ENCODE measurements at places on chromosomes 1 and 21. TPM values are rescaled to one million over a fixed set of nuclear protein-coding genes. Genes with fewer than 3 reads are reported as not detected.
A peak's percentile ranks its signal among the peaks of the same experiment; 100 is the strongest.

The USH2A gene
- not detected for total RNA-seq

The CACNA1S gene
- total RNA-seq, result not detected

The SHE gene
- total RNA-seq, result 5.2 TPM

DNA sequence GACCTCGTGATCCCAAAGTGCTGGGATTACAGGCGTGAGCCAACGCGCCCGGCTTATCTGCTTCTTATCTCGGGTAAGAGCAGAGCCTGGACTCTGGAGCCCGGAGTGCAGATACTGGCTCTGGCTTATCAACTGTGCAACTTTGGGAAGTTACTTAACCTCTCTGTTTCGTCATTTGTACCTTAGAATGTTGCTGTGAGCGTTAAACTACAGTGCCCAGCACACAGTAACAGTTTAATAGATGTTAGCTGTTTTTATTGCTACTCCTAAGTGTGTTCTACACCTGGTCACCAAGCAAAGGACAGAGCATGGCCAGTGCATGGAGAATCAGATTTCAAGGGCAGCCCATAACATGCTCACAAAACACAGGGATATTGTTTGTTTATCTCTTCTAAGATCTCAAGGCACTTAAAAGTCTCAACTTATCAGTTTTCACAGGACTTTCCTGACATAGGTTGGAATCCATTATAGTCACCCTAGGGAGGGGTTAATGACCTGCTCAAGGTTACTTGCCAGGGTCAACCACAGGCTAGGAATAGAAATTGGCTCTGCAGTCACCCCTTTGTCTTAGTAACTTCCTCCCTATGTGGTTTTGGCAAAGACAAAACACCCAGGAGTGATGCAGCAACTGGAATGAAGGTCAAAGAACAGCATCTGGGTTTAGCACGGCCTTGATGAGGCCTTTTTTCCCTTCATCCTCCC lies 22.5 kb upstream of the SRP9 start:
- H3K36me3 ChIP-seq, result no peaks in the 10 kb centered on the region
- no peak overlapping the region for H3K4me3 ChIP-seq
- H3K27me3 ChIP-seq, result no peaks in the 10 kb centered on the region
- H3K4me1 ChIP-seq, result peaks cover 14% of the 10 kb centered on the region
- DNase-seq, result no peak

GRCh38 chr1:17005365-17005740 lies 6.4 kb downstream of the ATP13A2 start:
- peaks cover 47% of the 10 kb centered on the region for H3K36me3 ChIP-seq
- no peak overlapping the region for H3K4me3 ChIP-seq
- DNase-seq, result no peak
- H3K27ac ChIP-seq, result no peak overlapping the region
- peaks cover 5% of the 10 kb centered on the region for H3K4me1 ChIP-seq

DNA sequence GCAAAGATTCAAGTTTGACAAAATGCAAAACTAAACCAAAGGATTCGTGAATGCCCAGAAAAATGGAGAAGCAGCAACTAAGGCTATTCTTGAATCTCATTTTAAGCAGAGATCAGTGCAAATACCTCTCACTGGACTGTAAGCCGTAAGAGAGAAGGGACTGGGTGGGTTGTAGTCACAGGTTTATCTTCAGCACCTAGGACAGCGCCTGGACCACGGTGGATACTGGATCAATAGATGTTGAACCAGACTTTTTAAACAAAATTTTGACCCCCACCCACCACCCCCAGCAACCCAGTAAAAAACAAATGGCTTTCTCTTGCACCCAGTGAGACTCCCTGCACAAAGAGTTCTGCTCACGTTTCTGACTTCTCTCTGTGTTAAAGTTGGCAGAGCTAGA lies 347.1 kb downstream of the AJAP1 start:
- no peaks in the 10 kb centered on the region for H3K36me3 ChIP-seq
- H3K27me3 ChIP-seq, result no peaks in the 10 kb centered on the region
- no peaks in the 10 kb centered on the region for H3K4me1 ChIP-seq
- no peak overlapping the region for H3K4me3 ChIP-seq
- H3K27ac ChIP-seq, result no peak overlapping the region
- no peak for DNase-seq

DNA sequence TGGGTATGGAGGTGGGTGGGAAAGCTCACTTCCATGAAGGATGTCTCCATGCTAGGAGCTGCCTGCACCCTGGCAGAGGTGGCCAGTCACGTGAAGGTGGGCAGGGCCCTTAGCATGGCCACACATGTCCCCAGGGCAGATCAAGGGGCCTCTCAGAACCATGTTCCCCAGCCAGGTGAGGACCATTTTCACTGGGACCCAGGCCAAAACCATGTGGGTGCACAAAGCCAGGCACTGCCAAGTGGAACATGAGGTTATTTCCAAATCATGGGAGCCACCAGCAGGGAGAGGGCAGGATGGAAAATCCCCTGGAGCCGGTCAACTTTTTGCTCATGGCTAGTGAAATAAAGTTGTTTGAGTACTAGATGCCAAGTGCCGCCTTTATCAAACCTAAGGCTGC lies 9.7 kb downstream of the ZNF692 start:
- no peaks in the 10 kb centered on the region for H3K4me1 ChIP-seq
- peak; percentile 58 for DNase-seq

DNA sequence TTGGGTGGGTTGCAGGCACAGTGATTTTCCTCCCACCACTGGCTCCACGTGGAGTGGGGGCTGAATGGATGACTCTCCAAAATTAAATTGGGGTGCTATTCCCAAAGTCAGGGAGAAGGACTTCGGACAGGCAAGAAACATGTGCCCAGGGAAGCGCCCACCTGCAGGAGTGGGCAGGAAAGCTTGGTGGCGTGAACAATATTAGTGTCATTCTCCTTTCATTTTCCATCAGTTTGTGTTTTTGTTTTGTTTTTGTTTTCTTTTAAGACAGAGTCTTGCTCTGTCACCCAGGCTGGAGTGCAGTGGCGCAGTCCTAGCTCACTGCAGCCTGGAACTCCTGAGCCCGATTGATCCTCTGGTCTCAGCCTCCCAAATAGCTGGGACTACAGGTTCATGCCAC lies 30.1 kb downstream of the TOMM20 start:
- H3K36me3 ChIP-seq, result no peaks in the 10 kb centered on the region
- H3K4me1 ChIP-seq, result no peaks in the 10 kb centered on the region
- DNase-seq, result no peak
- H3K4me3 ChIP-seq, result no peak overlapping the region

DNA sequence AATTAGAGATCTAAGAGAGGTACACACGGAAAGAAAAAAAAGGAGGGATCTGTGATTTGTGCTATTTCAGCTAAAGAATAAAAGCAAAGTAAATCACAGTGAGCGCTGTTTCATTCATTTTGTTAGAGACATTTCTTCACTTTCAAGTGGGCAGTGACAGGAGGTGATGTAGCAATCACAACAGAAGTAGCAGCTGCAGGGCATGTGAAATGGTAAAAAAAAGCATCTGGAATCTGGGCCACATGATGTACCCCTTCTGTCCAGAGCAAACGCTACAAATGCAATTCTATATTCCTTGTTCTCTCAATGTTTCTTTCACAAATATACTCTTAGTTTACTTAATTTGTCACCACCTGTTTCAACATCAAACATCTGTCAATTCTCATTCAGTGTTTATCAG lies 786.5 kb downstream of the LRRIQ3 start:
- no peaks in the 10 kb centered on the region for H3K36me3 ChIP-seq
- H3K4me3 ChIP-seq, result no peak overlapping the region
- no peaks in the 10 kb centered on the region for H3K27me3 ChIP-seq
- no peaks in the 10 kb centered on the region for H3K4me1 ChIP-seq

GRCh38 chr1:57307392-57308170 lies 116.3 kb downstream of the DAB1 start:
- no peaks in the 10 kb centered on the region for H3K4me1 ChIP-seq
- H3K27ac ChIP-seq, result no peak overlapping the region
- H3K27me3 ChIP-seq, result no peaks in the 10 kb centered on the region
- H3K36me3 ChIP-seq, result no peaks in the 10 kb centered on the region
- DNase-seq, result no peak

Measured in sigmoid colon (tissue), 7 donors.